ENCODE measurements at places on chromosomes 2 and 18.

GRCh38 chr2:86628091-86628522 is 4.4 kb upstream of the RNF103 start:
- peak; percentile 53 for DNase-seq

GRCh38 chr18:51890762-51891161 is 449.2 kb upstream of the DCC start:
- DNase-seq: no peak

DNA sequence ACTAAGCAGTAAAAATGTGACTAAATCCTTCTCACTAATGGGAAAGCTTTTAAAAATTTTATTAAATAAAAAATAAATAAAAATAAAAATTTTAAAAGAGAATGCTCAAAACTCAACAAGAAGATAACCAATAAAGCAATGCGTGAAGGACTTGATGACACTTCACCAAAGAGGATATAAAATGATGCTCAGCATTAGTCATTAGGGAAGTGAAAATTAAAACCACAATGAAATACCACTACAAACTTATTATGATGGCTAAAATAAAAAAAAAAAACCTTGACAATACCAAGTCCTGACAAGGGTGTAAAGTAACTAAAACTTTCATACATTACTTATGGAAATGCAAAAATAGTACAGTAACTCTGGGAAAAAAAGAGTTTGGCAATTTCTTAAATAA is 3.3 kb upstream of the WDR75 start:
- no peak for DNase-seq

- no peak for DNase-seq
Observed at GRCh38 chr2:44766777-44767176, 174.7 kb upstream of the SIX3 start.

GRCh38 chr18:8424917-8425725 is 184.1 kb upstream of the RAB12 start:
- DNase-seq: no peak

GRCh38 chr2:10287761-10288160 is 14.9 kb upstream of the HPCAL1 start:
- DNase-seq: no peak

DNA sequence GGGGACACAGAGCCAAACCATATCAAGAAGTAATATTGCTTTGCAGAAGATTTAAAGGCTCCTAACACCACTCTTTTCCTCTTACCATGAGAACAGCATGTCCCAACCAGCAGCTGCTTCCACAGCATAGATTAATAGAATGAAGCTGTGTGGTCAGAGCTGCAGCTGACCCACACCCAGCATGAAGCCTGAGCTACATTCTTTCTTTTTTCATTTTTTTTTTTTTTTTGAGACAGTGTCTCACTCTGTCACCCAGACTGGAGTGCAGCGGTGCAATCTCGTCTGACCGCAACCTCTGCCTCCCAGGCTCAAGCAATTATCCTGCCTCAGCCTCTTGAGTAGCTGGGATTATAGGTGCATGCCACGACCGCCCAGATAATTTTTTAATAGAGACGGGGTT is 289.8 kb downstream of the RAD51AP2 start:
- DNase-seq: no peak

DNA sequence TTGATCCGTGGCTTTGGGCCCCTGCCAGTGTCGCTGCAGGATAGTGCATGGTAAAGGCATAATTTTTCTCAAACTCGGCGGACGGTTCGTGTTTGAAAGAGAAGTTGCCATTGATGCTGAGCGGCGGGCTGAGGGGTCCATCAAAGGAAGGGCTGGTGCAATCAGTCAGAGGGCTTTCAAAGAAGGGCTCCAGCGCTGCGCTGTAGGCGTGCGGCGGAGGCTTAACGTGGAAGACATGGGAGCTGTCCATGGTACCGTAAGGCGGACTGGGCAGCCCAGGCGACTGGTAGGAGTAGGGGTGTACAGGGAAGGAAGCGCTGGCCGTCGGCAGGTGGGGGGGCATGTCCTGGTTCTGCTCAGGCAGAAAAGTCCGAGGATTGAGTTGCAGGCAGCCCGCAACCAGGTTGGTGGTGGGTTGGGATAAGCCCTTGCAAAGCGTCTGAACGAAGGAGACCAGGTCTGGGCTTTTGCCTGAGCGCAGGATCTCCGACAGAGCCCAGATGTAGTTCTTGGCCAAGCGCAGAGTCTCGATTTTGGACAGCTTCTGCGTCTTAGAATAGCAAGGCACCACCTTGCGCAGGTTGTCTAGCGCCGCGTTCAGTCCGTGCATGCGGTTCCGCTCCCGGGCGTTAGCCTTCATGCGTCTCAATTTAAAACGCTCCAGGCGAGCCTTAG is 2.3 kb downstream of the NEUROD1 start:
- peak; percentile 79 for DNase-seq

GRCh38 chr2:112189001-112189556 is 50.9 kb downstream of the FBLN7 start:
- DNase-seq: no peak

DNA sequence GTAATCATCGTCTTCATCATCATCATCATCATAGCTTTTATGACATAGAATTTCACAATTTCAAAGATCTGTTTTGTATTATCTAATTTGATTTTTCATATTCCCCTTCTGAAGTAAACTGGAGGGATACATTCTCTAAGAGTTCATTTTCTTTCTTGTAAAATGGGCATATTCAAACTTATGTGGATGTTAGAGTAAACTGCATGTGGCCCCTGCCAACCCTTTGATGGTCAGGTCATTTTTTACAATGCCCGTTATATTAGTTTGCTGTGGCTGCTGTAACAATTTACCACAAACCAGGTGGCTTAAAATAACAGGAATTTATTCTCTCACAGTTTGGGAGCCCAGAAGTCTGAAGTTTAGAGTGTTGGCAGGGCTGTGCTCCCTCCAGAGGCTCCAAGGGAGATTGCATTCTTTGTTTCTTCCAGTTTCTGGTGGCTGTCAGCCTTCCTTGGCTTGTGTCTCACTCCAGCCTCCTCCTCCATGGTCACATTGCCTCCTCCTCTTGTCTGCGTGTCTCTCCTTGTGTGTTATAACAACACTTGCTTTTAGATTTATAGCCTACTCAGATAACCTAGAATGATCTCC is 127.5 kb upstream of the MMADHC start:
- DNase-seq: no peak

Measured in mucosa of descending colon (tissue), 3 donors.